ENCODE measurements at places on chromosomes 7 and 10.

DNA sequence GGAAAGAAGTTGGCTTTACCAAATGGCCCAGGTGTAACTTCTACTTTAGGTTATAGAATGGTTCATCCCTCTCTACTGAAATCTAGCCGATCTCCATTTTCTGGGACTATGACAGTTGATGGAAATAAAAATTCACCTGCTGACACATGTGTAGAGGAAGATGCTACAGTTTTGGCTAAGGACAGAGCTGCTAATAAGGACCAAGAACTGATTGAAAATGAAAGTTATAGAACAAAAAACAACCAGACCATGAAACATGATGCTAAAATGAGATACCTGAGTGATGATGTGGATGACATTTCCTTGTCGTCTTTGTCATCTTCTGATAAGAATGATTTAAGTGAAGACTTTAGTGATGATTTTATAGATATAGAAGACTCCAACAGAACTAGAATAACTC lies 43.6 kb downstream of the CCSER2 start:
- DNase-seq, result no peak

DNA sequence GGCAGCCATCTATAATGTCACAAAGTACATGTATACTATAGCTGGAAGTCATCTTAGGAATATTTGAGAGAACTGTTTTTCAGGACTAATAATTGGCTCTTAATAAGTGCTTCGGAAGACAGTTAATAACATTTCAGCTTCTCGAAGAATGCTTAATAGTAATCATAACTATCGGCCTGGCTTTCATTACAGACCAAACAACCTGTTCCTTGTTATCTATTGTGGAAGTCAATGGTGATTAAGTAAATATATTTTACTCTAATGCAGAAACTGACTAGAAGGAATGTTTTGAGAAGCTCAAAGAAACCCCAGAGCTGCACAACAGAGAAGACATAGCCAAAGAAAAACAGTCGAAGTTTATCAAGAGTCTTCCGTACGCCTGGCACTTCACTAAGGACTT lies 106.8 kb upstream of the FAM133B start:
- DNase-seq, result no peak

GRCh38 chr10:103111031-103111917 lies 81.8 kb downstream of the NT5C2 start:
- DNase-seq, result peak; percentile 43

DNA sequence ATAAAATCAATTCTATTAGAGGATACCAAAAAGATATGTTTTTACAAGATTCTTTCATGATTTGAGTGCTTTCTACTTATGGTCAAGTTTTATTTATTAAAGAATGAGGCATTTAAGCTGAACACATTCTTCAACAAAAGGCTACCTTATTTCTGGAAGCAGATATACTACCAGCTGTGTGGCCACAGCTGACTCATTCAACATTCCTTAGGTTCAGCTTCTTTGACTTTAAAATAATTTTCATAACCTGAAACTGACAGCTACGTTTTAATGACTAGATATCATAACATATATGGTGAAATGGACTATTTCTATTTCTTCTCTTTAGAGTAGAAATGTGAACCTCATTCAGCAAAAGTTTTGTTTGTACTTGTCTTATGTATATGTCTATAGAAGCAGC lies 414.2 kb upstream of the SEMA3C start:
- DNase-seq, result no peak

DNA sequence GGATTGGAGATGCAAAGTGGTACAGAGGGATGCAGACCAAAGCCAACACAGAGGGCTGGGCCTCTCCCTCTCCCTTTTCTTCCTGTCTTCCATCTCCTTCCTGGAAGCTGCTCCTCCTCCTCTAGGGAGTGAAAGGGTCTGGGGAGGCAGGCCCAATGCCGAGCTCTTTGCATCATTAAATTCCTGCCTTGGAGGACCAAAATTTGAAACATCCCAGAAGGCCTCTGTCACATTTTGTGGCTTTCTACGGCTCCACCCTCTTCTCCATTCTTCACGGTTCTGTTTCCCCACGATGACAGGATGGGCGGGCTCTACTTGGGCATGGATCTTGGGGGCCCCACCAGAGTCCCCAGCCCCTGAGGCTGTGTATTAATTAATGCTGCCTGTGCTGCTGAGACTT lies 76.4 kb downstream of the NEURL1 start:
- no peak for DNase-seq

DNA sequence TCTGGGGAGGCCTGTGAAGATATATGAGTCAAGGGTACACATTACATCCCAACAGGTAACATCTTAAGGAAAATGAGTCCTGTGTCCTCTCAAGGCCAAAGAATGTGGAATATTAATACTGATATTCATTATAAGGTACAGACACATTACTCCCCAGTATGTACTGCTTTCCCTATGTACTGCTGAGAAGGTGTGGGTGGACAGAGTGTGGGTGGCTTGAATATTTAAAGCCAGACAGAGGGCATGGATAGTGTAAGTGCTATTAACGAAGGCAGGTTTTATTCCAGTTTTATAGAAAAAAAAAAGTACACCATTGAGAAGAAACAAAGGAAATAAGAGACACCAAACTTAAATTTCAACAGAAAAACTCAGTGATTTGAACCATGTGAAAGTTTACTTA lies 1054.4 kb downstream of the XPNPEP1 start:
- no peak for DNase-seq

DNA sequence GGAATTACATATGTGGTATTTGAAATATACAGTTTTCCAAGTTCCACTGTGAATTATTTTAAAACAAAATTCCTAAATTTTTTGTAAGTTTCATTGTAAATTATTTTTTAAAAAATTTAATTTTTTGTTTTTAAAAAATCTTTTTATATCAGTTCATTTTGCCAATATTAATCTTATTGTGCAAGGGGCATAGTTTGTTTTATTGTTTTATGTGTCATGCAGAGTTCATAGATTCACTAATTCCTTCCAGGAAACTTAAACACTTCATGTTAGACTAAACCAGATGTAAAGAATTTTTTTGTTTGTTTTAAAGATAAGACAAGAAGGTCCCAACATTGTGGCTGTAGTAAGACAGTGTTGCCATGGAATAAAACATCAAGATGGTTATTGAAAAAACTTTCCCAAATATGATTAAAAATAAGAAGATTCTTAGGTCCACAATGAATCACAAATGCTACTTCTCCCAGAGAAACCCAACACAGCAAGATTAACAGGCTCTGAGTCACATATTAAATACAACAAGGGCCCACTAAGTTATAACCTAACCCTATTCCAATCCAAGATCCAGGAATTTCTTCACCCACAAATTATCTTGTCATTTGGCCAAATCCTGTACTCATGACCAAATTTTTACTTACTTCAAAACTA lies 464.7 kb upstream of the IGFBP3 start:
- DNase-seq, result no peak

- DNase-seq, result no peak
Measured at GRCh38 chr10:28842321-28842720, 165.0 kb downstream of the BAMBI start.

- no peak for DNase-seq
Measured at GRCh38 chr7:100171087-100171681, 2.8 kb upstream of the GAL3ST4 start.

- no peak for DNase-seq
Measured at GRCh38 chr7:74175340-74175739, 1.2 kb downstream of the EIF4H start.

DNA sequence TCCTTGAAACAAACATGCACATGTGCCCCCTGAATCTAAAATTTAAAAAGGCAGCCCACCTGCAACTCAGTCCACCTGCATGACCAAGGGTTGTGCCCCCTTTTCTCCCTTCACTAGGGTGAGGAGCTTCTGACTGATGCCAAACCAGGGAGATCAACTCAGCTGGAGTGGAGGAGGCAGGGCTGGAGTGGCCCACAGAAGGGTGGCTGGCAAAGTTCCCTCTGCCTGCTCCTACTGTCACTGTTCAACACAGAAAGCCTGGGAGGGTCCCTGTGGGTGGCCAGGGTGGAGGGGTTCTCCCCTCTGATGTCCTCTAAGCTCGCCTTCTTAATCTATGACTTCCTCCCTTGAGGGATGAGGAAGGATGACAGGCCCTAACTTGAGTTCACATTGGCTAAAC lies 55.7 kb upstream of the ANTXRL start:
- no peak for DNase-seq

- DNase-seq, result peak; percentile 87
Measured at GRCh38 chr7:74453322-74454011, at the start of gene GTF2IRD1. GTF2IRD1 (plus strand) TSS chr7:74453906; CDS start chr7:74508081, 54,175 bp downstream.

- no peak for DNase-seq
Measured at GRCh38 chr10:76178532-76179292, 747.3 kb downstream of the LRMDA start.

DNA sequence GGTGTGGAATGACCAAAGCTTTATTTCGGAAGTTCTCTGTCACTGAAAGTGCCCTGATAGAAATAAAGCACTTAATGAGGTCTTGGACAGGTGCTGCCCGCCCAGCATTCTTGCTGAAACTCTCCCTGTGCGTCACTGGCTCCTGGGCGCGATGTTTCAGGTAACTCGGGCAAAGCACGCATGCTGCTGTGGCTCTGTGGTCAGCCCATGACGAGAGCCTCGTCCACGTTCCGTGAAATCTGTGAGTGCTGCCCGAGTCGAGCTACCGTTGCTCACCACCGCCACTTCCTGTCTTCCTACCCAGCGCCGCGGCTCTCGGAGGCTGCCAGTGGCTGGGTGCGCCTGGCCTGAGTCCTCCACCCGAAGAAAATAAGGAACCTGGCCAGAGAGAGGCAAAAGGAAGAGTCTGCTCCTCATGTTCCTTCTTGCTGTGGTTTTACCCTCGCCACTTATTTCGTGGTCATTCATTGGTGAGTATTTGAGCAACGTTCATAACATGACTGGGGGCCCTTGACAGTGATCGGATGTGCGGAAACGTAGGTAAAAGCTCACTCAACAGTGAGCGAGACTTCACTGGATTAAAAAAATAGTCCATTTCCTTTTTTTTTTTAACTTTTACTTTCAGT lies 95.5 kb downstream of the MAP3K8 start:
- no peak for DNase-seq

DNA sequence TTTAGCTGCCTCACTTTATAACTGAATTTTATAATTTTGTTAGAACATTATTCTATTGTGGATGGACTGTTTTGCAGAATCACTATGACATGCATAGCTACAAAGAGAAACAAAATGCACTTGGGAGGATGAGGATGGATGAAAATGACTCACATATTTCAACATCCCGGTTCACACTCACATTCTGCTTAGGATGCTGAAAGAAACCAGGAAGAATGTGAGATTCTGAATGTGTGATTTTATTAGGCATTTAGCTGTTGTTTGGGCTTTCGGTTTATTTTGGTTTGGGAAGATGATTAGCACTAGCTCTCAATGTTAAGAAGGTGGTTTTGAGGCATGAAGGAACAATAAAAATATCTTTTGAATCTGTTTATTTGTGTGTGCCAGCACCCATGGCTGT lies 235.5 kb downstream of the SEMA3E start:
- DNase-seq, result no peak

DNA sequence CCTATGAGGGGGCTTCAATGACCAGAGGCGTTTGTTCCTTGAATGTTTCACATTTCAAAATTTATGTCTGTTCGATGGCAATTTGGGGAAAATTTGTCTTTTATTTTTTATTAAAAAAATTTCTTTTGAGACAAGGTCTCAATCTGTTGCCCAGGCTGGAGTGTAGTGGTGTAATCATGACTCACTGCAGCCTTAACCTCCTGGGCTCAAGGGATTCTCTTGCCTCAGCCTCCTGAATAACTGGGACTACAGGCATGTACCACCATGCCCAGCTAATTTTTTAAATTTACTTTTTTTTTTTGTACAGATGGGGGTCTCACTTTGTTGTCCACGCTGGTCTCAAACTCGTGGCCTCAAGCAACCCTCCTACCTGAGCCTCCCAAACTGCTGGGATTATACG lies 39.7 kb downstream of the OTUD1 start:
- no peak for DNase-seq

DNA sequence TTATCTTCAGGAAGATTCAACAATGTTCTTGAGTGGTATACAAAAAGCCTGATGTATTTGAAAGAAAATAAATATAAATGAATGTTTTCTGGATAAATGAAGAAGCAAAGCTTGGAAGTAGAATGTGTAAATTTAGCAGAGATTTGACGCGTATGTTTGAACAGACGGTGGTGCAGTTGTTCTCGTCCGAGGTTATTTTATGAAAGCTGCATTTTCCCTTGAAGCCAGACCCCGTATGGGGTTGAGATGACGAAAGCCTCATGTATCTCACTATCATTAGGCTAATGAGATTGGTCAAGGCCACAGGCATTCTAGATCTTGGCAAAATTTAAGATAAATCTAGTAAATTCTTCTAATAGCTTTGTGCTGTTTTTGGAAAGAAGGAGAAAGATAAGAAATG lies 195.2 kb downstream of the NXPH1 start:
- no peak for DNase-seq
